Urinary bladder (tissue), 4 donors: ENCODE measurements at places on chromosomes 2 and 18. TPM values are rescaled to one million over a fixed set of nuclear protein-coding genes. Genes with fewer than 3 reads are reported as not detected.

GRCh38 chr2:202261531-202261930, 4.0 kb upstream of the NOP58 start:
- no peak for DNase-seq

- no peak for DNase-seq
Measured at GRCh38 chr2:168639018-168639417, 163.4 kb upstream of the NOSTRIN start.

DNA sequence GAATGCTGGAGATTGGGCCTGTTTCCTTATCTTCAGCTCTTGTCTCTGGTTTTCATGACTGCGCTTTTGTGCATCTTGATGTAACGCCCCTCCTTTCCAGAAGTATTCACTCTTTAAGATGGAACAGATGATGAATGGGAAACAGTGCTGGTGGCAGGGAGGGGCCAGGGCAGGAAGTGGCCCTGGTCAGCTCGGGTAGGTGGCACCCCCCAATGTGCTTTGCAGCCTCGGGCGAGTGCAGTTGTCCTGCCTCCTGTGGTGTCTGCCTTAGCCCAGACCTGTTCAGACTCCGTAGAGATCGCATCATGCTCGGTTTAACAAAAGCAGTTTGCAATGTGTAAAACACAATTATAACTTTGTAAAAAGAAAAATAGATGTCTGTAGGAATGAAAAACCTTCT, 17.0 kb upstream of the MGAT4A start:
- no peak for DNase-seq

DNA sequence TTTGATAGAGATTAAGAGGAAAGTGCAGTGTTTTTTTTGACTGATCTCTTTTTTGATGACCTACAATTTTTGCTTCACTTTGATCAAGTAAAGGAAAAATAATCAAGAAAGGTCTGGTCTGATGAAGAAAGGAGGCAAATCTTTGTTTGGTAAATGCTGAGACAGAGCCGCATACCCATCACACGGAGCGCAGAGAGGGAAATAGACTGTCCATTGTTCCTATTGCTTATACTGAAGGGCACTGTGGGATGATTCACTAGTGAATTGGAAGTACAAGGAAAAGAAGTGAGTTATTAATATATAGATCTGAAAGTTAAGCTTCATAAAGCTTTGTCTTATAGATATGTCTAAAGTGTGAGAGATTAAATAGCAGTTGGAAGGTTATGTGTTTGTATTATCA, 455.1 kb downstream of the PLCL1 start:
- DNase-seq: no peak

DNA sequence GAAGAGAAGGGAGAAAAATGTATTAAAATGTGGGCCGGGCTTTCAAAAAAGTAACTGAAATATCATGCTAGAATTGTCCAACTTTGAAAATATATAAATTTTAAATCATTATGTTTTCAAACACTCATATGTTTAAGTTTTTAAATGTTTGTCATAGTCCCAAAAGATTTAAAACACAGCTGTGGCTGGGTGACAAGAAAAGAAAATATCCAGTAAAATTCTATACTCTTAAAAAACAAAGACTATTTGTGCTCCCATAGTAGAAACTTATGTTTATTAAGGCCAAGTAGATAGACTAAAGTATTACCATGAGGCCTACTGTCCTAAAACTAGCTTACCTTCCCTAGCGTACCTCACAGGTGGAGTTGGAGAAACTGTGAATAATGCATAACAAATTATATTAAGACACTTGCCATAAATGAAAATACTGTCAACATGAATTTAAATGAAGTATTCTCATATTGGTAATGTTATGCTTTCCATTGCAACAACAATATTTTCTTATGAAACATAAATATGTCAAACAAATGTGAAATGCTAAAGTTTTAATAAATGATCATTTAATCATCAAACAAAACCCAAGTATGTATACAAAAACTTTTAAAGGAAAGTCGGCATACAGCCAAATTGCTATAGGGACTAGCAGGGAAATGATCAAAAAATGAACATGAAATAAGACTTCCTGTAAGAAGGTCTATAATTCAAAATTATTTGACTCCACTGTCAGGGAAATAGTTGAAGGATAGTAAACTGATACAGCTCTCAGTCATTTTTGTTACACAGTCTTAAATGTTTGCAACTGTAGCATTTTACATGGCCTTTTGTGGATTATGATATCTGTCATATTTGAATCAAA, 13.4 kb downstream of the MEIS1 start:
- no peak for DNase-seq

DNA sequence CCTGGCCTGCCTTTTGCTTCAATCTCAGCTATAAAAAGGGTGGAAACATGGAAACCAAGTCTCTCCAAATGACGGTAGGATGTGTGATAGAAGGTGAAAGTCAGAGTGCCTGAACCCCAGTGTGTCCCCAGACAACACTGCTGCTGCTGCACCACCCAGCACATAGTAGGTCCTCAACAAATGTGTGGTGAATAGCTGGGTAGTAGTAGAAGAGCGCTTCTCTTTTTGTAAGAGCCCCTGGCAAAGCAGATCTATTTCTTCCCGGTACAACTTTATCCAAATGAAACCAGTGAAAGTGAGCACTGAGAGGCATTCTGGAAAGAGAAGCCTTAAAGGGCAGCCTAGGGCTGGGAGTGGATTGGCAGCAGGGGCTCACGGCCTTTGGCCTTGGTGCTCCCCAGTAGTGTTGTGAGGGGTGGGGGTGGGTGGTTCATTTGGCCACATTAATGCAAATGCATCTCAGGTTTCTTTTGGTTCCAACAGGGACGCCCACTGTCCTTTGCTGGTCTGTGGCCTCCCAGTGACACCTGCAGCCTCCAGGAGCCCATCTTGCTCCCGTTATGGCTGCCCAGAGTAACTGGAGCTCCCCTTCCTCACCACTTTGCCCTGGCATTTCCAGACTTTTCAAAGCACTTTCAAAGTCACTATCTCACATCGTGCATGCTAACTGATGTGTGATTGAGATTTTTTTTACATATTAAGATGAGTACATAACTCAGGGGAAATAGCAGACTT, 304.3 kb upstream of the EPAS1 start:
- DNase-seq: no peak

DNA sequence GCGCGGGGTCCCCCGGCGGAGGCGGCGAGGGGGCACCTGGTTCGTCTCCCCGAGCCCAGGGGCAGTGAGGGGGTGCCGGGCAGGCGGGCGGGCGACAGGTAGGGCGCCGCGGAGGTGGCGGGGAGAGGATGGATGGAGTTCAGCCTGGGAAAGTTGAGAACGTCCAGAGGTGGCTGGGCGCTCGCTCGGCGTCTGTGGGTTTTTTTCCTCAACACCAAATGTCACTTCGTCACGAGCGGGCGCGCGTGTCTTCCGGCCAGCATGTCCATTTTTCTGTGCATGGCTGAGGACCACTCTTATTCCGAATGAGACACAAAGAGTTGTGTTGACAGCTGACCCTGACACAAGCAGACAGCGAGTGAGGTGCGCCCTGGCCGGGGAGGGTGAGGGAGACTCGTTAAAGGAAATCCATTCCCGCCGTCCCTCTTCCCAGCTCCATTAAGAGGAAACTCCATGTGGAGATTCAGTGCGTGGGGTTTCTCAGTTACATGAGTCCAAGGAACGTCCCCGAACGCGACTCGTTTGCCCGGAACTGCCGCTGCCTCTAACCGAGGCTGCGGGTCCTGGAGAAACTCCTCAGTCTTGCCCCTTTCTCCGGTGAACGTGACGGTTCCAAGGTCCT, 859 bp downstream of the GREB1L start:
- no peak for DNase-seq

DNA sequence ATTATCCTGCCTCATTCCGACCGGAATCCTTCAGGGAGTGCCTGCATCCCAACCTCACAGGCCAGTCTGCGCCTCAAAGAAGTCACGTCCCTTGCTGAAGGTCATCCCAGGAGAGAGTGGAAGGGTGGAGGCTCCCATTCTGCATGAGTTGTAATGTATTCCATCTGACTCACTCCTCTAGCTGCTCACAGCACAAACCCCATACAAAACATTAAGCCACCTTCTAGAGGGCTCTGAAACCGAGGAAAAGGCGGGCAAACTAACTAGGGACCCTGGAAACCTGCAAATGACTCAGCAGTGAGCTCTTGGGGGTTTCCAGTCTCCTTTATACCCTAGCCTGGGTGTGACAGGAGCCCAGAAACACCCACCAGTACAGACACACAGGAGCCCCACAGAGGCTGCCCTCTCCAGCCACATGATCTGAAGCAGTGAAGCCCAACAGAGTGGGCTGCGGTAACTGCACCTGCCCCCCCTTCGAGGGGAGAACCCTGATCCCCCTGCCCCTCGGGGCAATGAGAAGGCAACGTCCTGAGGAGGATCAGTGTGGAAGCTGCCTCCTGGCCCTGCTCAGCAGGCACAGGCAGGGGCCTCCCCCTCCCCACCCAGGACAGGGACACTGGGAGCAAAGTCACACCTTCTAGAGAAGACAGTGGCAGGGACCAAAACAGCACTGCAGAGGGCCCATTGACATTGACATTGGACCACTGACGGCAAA, 69.3 kb upstream of the SNTG2 start:
- DNase-seq: no peak

TTC21B gene
- total RNA-seq: 81.2 TPM

POTEF gene
- total RNA-seq: not detected

IRS1 gene
- 28.5 TPM for total RNA-seq

KRTCAP3 gene
- total RNA-seq: 2.5 TPM
